Activated CD8-positive, alpha-beta T cell treated with anti-CD3 and anti-CD28 coated beads, Interleukin-2, amount 10 ng/mL, durations not matched to agents 7 days and 5 days (primary cell): ENCODE measurements at places on chromosomes 7 and 10.

- H3K4me3 ChIP-seq = no peak overlapping the region
- peaks cover 17% of the 10 kb centered on the region for H3K4me1 ChIP-seq
- H3K36me3 ChIP-seq = no peaks in the 10 kb centered on the region
- peak; percentile 82 for DNase-seq
Observed at GRCh38 chr10:109852475-109853037, 70.8 kb downstream of the XPNPEP1 start.

GRCh38 chr7:47405286-47405904 lies 176.5 kb downstream of the TNS3 start:
- no peaks in the 10 kb centered on the region for H3K36me3 ChIP-seq
- H3K4me1 ChIP-seq = no peaks in the 10 kb centered on the region
- no peak for DNase-seq
- no peaks in the 10 kb centered on the region for H3K27me3 ChIP-seq
- H3K27ac ChIP-seq = no peak overlapping the region
- no peak overlapping the region for H3K4me3 ChIP-seq

DNA sequence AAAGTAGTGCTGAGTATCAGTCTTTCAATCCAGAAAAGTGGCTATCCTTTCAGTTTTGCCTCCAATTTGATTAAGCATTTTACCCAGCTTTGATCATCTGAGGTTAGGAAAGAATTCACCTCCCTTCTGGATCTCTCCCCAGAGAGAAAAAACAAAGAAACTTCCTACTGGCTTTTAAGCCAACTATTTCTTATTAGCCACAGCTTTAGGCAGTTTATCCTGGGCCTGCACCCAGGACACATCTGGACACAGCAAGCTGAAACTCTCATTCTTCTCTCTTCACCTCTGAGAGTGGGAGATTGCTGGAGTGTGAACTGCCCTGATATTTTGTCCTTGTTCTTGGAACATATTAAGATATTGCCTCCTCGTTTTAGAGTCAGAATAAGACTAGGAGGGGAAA lies 43.5 kb upstream of the LSM8 start:
- no peaks in the 10 kb centered on the region for H3K4me1 ChIP-seq
- H3K36me3 ChIP-seq = no peaks in the 10 kb centered on the region
- no peak overlapping the region for H3K27ac ChIP-seq
- no peaks in the 10 kb centered on the region for H3K27me3 ChIP-seq
- H3K4me3 ChIP-seq = no peak overlapping the region

DNA sequence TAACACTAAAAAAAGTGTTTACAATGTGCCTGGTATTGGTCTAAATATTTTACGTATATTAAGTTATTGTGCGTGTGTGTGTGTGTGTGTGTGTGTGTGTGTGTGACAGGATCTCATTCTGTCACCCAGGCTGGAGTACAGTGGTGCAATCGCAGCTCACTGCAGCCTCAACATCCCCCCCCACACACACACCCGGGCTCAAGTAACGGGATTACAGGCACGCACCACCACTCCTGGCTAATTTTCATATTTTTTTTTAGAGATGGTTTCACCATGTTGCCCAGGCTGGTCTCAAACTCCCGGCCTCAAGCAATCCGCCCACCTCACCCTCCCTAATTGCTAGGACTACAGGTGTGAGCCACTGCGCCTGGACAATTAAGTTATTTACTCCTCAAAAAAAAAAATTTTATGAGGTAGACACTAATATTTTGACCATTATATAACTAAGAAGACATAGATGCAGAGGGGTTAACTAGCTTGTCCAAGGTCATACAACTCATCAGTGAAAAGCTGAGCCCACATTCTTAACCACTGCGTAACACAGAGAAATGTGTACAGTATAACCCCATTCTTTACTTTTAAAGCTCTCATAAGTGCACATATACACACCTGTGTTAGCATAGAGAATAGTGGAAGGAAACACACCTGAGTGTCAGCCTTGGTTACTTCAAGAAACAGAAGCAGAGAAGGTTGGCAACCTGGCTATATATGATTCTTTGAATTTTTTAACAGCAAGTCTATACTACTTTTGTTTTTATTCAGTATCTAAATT lies 35.0 kb downstream of the DNAJC12 start:
- peaks cover 5% of the 10 kb centered on the region for H3K4me1 ChIP-seq
- DNase-seq = no peak
- H3K27ac ChIP-seq = no peak overlapping the region
- H3K27me3 ChIP-seq = no peaks in the 10 kb centered on the region
- H3K4me3 ChIP-seq = no peak overlapping the region
- peaks cover 2% of the 10 kb centered on the region for H3K36me3 ChIP-seq

- H3K27ac ChIP-seq = no peak overlapping the region
- H3K27me3 ChIP-seq = peaks cover 18% of the 10 kb centered on the region
- no peaks in the 10 kb centered on the region for H3K4me1 ChIP-seq
- no peak for DNase-seq
- no peak overlapping the region for H3K4me3 ChIP-seq
Observed at GRCh38 chr7:116553168-116553964, 28.5 kb downstream of the CAV1 start.

DNA sequence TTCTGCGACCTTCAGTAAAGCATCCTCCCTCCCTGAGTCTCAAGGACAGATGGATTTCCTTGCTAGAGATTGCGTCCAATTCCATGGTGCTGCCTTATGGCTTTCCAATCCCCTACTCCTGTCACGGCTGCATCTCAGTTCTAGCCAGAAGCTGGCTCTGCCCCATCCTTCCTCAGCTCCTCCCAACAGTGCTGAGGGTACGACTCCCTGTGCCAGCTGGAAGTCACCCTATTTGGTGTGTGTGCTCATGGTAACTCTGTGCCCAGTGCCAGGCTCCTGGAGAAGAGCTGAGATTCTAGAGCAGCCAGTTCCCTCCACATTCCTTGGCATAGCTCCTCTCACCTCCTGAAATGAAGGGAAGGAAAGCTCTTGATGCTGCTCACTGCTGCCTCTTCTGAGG lies 185.0 kb upstream of the PODXL start:
- peaks cover 5% of the 10 kb centered on the region for H3K27me3 ChIP-seq
- H3K4me3 ChIP-seq = no peak overlapping the region
- no peaks in the 10 kb centered on the region for H3K36me3 ChIP-seq
- no peak overlapping the region for H3K27ac ChIP-seq
- DNase-seq = no peak
- H3K4me1 ChIP-seq = no peaks in the 10 kb centered on the region

DNA sequence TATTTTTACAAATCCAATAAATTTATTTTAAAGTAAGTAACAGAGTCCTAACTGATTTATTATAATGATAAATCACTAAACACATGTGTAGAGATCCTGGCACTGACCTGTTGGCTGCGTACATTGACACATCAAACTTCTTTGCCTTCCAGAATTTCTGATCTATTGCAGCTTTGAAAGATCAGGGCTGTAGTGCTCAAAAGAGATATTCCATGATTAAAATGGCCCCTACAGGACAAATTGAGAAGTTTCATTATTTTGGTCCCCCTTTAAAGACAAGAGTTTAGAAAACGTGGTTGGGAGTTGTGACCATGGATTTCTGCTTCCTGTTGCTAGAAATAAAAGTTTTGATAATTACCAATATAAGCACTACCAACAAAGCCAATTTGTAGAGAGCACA lies 87.7 kb upstream of the PDK4 start:
- H3K27ac ChIP-seq = no peak overlapping the region
- peaks cover 5% of the 10 kb centered on the region for H3K4me1 ChIP-seq
- DNase-seq = no peak

- H3K27me3 ChIP-seq = peaks cover 3% of the 10 kb centered on the region
- H3K4me1 ChIP-seq = peaks cover 24% of the 10 kb centered on the region
- H3K27ac ChIP-seq = peak overlapping the region; percentile 98
- H3K4me3 ChIP-seq = peak overlapping the region; percentile 91
- DNase-seq = no peak
- peaks cover 10% of the 10 kb centered on the region for H3K36me3 ChIP-seq
Observed at GRCh38 chr7:16419859-16420258, 1.5 kb downstream of the CRPPA start.

GRCh38 chr7:132049462-132050304 lies 493.3 kb upstream of the PODXL start:
- no peak overlapping the region for H3K27ac ChIP-seq
- H3K4me3 ChIP-seq = no peak overlapping the region
- H3K4me1 ChIP-seq = no peaks in the 10 kb centered on the region
- peak; percentile 56 for DNase-seq
- peaks cover 5% of the 10 kb centered on the region for H3K27me3 ChIP-seq
- H3K36me3 ChIP-seq = no peaks in the 10 kb centered on the region

DNA sequence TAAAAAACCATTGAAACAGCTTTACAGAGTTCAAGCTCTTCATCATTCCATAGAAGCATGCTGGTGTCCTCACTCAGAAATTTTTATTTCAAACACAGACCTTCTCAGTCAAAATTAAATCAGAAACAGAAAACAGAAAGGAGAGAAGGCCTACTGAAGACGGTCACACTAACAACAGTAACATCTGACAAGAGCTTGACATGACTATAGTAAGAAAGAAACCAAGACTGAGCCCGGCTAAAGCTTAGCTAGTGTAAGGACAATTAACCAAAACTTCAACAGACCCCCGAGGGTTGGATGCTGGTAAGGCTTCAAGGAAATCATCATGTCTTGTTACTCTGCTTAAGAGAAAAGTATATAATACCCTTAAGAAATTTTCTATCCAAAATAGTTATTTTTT lies 38.6 kb downstream of the MTPN start:
- H3K4me3 ChIP-seq = no peak overlapping the region
- H3K27me3 ChIP-seq = no peaks in the 10 kb centered on the region
- DNase-seq = no peak
- H3K36me3 ChIP-seq = peaks cover 16% of the 10 kb centered on the region

- H3K27me3 ChIP-seq = no peaks in the 10 kb centered on the region
- no peak overlapping the region for H3K4me3 ChIP-seq
- H3K27ac ChIP-seq = no peak overlapping the region
- no peak for DNase-seq
- peaks cover 27% of the 10 kb centered on the region for H3K4me1 ChIP-seq
Observed at GRCh38 chr7:1104516-1105179, 16.7 kb downstream of the GPER1 start.

DNA sequence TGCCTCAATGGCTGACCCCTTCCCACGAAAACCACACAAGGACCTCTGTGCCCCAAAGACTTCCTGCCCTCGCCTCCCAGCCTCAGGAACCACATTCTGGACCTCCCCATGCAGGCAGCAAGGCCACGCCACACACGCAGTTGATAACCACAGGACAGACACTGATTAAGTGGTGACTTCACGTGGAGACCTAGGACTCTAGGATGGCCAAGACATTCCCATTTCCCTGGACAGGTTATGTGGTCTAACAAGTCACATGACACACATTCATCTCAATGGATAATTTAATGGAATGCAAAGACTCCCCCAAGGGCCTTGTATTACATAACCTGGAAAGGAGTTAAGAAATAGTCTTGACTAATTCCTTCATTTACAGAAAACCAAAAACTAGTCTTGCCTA lies 110.2 kb downstream of the LARP4B start:
- peak overlapping the region; percentile 36 for H3K27ac ChIP-seq
- H3K27me3 ChIP-seq = no peaks in the 10 kb centered on the region
- H3K36me3 ChIP-seq = peaks cover 84% of the 10 kb centered on the region
- H3K4me3 ChIP-seq = no peak overlapping the region

DNA sequence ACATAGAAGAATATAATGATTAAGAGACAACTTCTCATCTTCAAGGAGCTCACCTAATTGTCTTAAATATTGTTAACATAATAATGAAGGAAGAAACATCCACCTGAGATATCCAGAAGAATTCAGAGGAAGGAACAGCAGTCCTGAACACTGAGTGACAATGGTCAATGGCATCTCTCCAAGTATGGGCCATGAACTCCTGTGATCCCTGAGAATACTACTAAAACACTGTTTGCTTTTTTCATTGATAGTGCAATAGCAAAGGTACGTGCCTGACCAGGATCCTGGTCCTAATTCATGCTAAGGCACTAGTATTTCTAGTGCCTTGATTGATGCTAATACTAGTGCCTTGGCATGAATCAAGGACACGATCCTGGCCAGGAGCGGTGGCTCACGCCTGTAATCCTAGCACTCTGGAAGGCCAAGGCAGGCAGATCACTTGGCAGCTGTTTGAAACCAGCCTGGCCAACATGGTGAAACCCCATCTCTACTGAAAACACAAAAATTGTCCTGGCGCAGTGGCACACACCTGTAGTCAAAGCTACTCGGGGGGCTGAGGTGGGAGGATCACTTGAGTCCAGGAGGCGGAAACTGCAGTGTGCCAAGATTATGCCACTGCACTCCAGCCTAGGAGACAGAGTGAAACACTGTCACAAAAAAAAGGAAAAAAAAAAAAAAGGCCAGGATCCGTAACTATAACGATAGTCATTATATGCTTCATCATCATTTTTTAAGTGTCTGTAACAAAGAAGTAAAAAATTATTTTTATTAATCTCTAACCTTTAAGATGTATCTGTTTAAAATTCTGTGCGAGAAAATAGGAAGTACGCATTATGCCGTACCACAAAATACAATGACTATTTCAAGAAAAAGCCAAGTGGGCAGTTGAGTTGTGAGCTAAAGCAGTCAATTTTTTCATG lies 49.1 kb downstream of the SRPK2 start:
- no peak overlapping the region for H3K4me3 ChIP-seq
- DNase-seq = no peak
- no peaks in the 10 kb centered on the region for H3K27me3 ChIP-seq
- H3K36me3 ChIP-seq = no peaks in the 10 kb centered on the region
- peaks cover 7% of the 10 kb centered on the region for H3K4me1 ChIP-seq

DNA sequence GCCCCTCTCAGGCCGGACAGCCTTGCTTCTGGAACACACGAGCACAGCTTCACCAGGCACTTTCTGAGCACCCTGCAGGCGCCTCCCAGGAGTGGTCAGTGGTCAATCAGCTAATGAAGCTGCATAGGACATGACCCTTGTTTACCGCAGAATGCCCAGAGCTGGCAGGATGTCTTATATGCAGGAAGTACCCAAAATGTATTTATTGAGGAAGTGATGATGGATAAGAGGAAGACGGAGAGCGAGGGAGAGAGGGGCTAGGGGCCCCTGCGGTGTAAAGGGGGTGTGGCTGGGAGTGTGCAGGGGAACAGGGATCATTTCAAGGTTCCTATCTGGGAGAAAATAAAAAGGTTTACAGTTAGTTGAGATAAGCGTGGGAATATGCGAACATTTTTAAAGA lies 3.3 kb downstream of the CYP2E1 start:
- H3K36me3 ChIP-seq = no peaks in the 10 kb centered on the region
- H3K27me3 ChIP-seq = peaks cover 44% of the 10 kb centered on the region
- DNase-seq = no peak
- H3K4me3 ChIP-seq = no peak overlapping the region
- no peak overlapping the region for H3K27ac ChIP-seq

DNA sequence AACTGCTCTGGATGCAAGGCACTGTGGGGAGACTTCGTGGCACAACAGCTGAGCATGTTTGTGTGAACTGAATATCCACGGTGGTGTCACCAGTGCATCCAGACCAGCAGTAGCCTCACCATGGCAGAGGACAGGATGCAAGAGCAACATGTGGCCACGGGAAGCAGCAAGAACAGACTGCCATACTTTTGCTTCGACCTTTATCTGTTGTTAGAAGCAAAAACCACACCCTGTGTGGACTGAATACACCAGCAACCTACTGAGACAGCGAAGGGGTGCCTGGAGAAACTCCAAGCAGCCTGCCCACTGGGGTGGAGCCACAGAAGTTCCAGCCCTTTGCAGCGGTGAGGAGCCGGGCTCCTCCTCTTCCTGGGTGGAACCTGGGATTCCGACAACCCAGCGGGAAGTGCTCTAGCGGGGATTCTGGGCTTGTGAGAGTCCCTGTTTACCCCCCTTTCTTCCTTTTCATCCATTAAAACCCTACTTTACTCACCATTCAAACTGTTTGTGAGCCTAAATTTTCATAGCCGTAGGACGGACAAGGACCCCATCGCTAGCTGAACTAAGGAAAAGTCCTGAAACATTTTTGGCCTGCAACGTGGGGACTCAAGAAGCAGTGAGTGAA lies 584.9 kb downstream of the GRM8 start:
- no peak for DNase-seq
- H3K27ac ChIP-seq = no peak overlapping the region
- no peaks in the 10 kb centered on the region for H3K36me3 ChIP-seq
- H3K27me3 ChIP-seq = no peaks in the 10 kb centered on the region
- H3K4me3 ChIP-seq = no peak overlapping the region
- no peaks in the 10 kb centered on the region for H3K4me1 ChIP-seq
